ENCODE measurements at places on chromosomes 5 and 9.

- no peak for DNase-seq
These were observed 301.7 kb upstream of the DAB2 start for GRCh38 chr5:39726467-39726866.

DNA sequence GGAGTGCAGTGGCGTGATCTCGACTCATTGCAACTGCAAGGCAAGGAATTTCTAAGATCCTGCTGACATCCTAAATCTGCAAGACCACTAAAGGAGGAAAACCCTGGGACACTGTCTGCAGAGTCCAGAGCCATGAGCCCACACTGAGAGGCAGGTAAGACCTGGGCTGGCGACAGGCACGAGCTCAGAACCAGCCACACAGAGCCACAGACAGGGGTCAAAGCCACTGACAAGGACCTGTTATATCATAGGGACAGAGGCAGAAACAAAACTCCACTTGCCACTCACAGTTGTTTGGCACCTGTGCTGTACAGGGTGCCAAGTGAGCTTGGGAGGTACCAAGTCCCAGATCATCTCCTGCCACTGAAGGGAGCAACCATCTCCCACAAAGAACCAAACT is 34.2 kb downstream of the IPPK start:
- no peak for DNase-seq

GRCh38 chr9:82022121-82022520 is 33.5 kb downstream of the SPATA31D1 start:
- no peak for DNase-seq

GRCh38 chr5:42005561-42006153 is 80.6 kb downstream of the FBXO4 start:
- no peak for DNase-seq

- no peak for DNase-seq
These were observed 171.2 kb downstream of the CCDC171 start for GRCh38 chr9:15724016-15724415.

DNA sequence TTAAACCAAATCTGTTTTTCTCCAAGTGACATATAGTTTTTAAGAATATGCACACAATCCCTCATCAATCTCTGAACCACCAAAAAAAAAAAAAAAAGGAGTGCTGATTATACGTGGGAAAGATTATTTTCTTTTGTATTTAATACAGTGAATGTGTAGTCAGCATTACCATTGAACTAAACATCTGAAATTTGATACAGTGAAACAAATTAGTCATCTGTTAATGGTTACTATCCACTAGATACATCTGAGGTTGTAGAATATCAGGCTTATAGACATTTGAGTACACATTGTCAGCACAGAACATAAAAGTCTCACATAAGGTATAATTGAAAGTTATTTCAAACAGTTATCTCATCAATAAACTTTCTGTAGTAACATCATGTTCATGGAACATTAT is 87.0 kb downstream of the SLF1 start:
- DNase-seq, result no peak

Measured in activated naive CD4-positive, alpha-beta T cell treated with anti-CD3 and anti-CD28 coated beads, Interleukin-2, amount 50 U/mL, for 16 hours (primary cell).